Stimulated activated CD4-positive, alpha-beta T cell treated with anti-CD3 and anti-CD28 coated beads, Interleukin-4, amount 100 ng/mL, for 24 hours (primary cell): ENCODE measurements at places on chromosomes 5 and 9.

DNA sequence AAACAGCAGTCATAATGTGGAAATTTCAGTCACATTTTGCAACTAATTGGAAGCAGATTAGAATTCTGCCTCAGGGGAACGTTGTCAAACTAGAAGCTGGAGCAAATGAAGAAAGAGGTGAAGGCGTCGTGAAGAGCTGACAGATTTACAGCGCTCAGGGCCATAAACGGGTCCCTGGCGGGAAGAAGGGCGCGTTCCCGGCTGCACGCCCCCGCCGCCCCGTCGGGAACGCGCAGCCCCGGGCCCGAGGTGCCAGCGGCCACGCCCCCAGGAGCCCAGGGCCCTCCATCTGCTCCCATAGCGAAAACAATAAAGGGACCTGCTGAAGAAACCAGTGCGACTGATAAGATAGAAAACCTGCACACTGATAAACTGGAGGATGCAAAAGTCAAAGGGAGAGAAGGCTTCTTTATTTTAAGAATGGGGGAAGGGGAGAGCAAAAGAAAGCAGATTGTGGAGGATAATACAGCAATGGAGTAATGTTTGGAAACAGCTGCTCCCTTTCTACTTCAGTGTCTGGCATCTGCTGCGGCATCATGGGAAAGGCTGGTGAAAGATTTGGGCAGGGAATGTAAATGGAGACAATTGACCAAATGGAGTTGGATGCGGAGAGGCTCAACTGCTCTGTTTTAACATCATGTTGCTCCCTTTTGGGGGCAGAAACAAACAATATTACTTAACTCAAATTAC lies 11.1 kb downstream of the ZNF608 start:
- DNase-seq = no peak

DNA sequence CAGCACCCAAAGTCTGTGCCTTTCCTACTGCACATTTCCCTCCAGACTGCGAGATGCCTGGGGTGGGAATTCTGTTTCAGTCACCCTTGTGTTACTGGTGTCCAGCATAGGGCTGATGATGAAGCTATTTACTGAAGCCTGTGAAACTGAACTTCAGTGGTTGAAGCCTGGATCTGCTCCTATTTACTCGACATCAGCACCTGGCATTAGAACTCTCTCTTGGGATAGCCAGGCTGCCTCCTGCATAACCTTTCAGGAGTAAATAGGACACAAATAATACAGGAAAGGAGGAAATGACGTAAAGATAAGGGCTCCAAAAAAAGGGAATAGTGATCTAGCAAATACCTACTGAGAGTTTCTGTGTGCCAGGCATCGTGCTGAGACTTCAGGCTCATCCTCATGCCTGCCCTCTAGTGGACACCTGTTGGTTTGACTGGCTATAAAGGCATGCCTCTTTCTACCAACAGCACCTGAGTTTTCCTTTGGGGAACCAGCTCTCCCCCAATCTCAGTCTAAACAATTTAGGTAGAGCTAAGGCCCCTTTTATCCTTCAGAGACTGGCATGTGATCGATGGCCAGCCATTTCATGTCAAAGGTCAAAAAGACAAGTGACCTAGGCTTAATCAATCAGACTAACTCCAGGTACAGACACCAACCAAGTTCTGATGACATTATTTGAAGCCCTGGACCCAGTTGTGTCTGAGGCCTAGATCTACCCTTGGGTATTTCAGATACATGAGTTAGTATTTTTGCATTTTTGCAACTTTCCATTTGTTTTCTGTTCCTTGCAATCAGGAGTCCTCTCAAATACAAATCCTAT lies 192.1 kb upstream of the TRIM32 start:
- peak; percentile 22 for DNase-seq

GRCh38 chr5:31847354-31847753 lies 208.4 kb downstream of the PDZD2 start:
- DNase-seq = no peak

DNA sequence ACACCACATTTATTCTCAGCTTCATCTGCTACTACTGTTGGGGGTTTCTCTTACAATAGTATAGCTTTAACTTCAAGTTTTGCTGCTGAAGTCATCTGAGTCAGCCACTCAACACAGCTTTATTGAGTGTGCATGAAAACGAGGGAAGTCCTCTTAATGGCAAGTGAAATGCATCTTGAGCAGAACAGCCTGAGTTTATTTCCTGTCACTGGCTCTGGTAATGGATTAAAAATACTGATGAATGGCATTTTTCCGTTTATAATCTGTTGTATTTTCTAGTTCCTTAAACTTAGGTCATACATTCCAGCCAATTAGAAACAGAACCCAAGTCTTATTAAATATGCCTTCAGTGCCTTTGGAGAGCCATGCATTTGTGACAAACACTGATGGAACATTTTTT lies 238.6 kb downstream of the SLF1 start:
- no peak for DNase-seq

DNA sequence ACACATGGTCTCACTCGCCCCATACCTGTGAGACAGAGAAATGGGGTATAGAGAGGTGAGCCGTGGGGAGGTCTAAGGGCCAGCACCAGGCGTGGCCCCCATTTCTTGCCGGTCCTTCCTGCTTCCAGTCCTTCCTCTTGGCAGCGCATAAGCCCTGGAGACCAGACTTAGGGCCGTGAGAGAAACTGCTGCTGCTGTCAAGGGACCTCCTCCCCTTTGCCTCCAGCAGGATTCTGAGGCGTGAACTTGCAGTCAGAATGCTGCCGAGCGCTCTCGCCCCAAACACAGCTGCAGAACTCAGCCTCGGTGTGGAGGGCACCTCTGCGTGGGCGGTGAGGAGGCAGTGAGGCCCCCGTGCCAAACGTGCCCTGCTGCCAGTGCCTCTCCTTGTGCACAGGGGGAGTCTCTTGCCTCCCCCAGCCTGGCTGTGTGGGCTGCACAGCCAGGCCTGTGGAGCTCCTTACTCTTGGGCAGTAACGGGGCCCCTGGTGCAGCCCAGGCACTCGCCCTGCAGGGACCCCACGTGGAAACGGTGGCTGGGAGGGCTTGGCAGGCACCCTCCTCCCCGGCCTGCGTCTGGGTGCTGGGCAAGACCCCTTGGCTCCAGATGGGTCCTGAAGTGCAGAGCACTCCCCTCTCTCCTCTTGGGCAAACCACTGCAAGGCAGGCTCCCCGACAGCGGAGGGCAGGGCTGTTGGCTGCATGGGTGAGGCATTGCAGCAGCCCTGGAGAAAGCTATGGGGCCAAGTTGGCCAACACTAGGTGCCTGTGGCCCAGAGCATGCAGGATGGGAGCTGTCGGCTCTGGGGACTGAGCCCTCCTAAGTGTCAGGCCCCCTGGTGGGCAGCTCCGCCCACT lies 85.4 kb downstream of the RXRA start:
- no peak for DNase-seq
